Thyroid gland (tissue), 4 donors: ENCODE measurements at places on chromosomes 2 and 18. TPM values are rescaled to one million over a fixed set of nuclear protein-coding genes. Genes with fewer than 3 reads are reported as not detected.

Gene COL4A4
- 37.3 TPM for total RNA-seq

Gene LONRF2
- total RNA-seq: 7.0 TPM

Gene ZAP70
- total RNA-seq: 4.0 TPM

- H3K27me3 ChIP-seq: no peaks in the 10 kb centered on the region
- H3K36me3 ChIP-seq: no peaks in the 10 kb centered on the region
Observed at GRCh38 chr18:78542204-78542603, 437.4 kb upstream of the SALL3 start.

GRCh38 chr2:61210332-61210981 lies 48.5 kb downstream of the C2orf74 start:
- peaks cover 17% of the 10 kb centered on the region for H3K36me3 ChIP-seq
- no peak for DNase-seq
- no peak overlapping the region for H3K4me3 ChIP-seq

Gene TUBA3E
- total RNA-seq: 0.27 TPM

DNA sequence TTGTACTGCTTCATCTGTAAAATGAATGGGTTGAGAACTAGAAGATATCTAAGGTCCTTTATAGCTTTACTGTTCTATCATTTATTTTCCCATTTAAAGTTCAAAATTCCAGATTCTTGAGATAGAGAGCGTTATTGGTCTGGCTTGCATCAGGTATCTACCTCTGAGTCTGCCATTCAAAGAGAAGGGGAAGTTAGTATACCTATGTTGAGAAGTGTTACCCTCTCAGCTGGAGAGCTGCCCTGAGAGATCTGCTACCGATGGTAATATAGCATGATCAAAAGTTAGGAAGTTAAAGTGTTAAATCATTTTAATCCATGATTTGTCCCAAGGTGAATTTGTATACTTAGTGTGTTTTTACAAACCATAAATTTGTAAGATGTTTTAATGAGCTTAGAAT lies 7.4 kb downstream of the EPC2 start:
- DNase-seq: no peak
- H3K4me3 ChIP-seq: no peak overlapping the region
- H3K36me3 ChIP-seq: no peaks in the 10 kb centered on the region
- H3K27me3 ChIP-seq: no peaks in the 10 kb centered on the region
- peaks cover 45% of the 10 kb centered on the region for H3K4me1 ChIP-seq

DNA sequence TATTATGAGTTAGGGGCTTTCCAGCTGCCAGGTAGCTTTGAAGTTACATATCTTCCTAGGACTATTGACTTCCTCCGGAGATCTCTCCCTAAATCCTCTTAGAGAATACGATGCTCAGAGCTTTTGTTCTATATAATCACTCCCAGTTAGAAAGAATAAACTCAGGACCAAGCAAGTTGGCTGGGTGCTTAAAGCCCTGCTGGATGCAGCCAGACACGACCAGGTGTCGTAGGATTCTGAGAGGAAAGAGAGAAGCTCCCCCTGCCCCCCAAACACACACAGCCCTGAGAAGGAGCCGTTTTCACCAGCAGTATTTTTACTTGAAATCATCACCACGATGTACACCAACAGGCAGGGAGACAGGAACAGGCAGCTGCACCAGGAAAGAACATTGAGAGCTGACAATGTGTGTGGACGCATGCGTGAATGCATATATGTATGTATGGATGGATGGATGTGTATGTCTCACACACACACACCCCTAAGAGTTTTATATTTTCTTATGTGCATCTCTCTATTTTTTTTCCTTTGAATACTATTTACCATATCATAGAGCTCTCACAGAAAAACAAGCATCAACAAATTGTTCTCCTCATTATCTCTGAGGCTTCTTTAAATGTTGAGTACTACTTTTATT lies 382.6 kb downstream of the EPHA4 start:
- H3K36me3 ChIP-seq: no peaks in the 10 kb centered on the region
- H3K27ac ChIP-seq: no peak overlapping the region
- DNase-seq: no peak
- no peaks in the 10 kb centered on the region for H3K27me3 ChIP-seq
- H3K4me1 ChIP-seq: no peaks in the 10 kb centered on the region
- no peak overlapping the region for H3K4me3 ChIP-seq

Gene PRSS56
- total RNA-seq: not detected

Gene RAMP1
- 4.2 TPM for total RNA-seq

Gene GCC2
- total RNA-seq: 59.4 TPM

DNA sequence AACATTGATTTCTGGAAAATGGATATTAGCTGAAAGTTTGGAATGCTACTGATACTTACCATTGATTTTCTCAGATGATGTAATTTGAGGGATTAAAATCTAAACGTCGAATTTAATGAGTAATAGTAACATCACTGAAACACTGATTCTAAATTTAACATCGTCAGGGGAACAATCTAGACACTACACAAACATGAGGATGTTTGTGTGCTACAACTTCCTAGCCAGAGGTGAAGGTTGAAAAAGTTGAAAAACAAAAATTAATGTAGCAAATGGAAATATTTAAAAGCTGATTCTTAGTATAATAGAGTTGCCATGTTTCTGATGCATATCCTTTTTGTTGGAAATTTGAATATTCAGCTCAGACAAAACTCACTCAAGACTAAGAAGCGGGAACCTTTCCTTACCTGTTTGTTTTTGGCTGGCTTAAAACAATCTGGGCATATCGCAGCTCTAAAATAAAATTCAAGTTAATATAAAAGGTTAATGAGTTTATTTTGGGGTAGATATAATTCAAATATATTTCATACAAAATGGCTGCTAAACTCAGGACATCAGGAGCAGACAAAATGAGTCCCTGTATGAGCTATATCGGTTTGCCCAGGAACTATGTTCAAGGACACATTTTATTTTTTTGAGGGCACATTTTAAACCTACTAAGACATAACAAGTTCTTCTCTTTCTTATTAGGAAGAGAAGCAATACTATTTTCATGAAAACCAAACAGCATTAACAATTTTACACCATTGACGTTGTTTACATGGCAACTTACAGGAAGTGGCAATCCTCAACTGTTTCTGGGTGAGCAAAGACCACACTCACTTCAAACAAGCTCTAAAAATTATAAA lies 52.6 kb upstream of the PEX13 start:
- no peaks in the 10 kb centered on the region for H3K36me3 ChIP-seq
- DNase-seq: no peak
- peaks cover 21% of the 10 kb centered on the region for H3K4me1 ChIP-seq
- peak overlapping the region; percentile 40 for H3K27ac ChIP-seq

Gene ARHGEF4
- 23.7 TPM for total RNA-seq

DNA sequence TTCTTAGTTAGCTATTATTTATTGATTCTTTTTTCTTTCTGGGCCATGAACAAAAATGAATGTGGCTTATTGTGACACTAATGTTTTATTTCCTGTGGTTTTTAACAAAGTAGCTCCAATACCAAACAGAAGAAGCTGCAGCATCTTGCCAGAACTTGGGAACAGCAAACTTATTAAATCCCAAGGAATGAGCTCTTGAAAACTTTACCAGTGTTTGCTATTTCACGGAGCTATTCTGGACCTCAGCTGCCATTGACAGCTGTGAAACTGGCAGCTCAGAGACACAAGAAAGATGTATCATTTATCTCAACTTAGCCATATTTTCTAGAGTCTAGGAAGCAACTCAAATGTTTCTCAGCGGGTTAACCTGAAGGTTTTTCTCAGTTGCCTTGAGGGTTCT lies 91.0 kb upstream of the NEUROD1 start:
- no peaks in the 10 kb centered on the region for H3K27me3 ChIP-seq
- no peak for DNase-seq
- no peak overlapping the region for H3K27ac ChIP-seq
- H3K4me1 ChIP-seq: no peaks in the 10 kb centered on the region

DNA sequence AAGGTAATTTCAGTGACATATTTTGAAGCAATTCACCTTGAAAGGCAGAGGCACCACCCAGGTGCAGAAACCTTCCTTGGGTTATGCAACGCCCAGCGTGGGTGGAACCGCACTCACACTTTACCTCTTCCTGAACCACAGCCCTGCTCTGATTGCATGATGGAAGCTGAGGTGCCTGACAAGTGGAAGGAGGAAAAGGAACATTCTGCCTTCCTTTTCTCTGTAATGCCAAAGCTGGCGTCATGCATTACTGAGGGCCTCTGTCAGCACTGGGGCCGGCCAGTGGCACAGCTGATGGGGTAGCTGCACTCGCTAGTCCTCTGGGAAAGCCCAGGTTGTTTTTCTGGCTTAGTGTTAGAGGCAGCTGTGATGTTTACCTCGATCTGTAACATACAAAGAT lies 266.5 kb downstream of the NEDD4L start:
- peaks cover 40% of the 10 kb centered on the region for H3K4me1 ChIP-seq
- H3K36me3 ChIP-seq: no peaks in the 10 kb centered on the region
- H3K27ac ChIP-seq: peak overlapping the region; percentile 85
- H3K4me3 ChIP-seq: no peak overlapping the region

- no peak for DNase-seq
- no peak overlapping the region for H3K27ac ChIP-seq
- H3K4me3 ChIP-seq: no peak overlapping the region
- H3K4me1 ChIP-seq: no peaks in the 10 kb centered on the region
Observed at GRCh38 chr18:59047321-59048047, 92.2 kb upstream of the SEC11C start.

GRCh38 chr2:15674637-15675455 lies 83.2 kb downstream of the DDX1 start:
- H3K36me3 ChIP-seq: no peaks in the 10 kb centered on the region
- no peak overlapping the region for H3K4me3 ChIP-seq
- H3K27me3 ChIP-seq: no peaks in the 10 kb centered on the region

DNA sequence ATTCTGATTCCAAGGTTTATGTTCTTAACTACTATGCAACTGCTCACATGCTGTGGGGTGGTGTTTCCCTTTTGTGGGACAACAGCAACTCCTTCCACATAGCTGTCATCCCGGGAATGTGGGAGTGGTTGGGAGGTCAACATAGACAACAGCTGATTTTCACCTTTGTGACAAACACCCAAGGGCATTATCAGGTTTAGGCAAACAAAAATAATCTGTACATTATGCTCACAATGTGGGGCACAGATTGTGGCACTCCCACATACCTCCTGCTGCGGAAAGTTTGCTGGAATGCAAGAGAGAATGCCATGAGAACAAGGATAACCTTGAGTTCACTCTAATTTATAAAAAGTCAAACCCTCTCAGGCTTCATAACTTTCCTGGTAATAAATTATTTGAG lies 582.6 kb downstream of the CNTNAP5 start:
- H3K36me3 ChIP-seq: no peaks in the 10 kb centered on the region
- H3K27me3 ChIP-seq: no peaks in the 10 kb centered on the region
- no peak overlapping the region for H3K27ac ChIP-seq
- no peak for DNase-seq
- H3K4me3 ChIP-seq: no peak overlapping the region

Gene ADD2
- total RNA-seq: 3.4 TPM

Gene CLEC4F
- not detected for total RNA-seq

DNA sequence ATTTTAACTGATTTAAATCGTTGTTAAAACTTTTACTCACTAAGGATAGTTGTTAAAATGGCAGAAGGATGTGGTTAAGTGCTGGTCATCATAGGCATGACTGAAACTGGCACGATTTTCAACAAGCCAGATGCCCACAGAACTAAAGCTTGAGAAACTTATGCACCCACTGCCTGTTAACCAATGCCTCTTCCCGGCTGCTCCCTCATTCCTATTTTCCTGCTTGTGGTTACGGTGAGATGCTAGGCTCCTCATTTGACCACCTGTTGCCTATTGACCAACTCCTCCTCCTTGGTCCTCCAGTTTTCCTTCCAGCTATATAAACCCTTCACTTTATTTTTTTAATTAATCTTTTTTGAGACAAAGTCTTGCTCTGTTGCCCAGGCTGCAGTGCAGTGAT lies 238.7 kb downstream of the TFCP2L1 start:
- H3K27me3 ChIP-seq: no peaks in the 10 kb centered on the region
- H3K4me3 ChIP-seq: no peak overlapping the region
- no peaks in the 10 kb centered on the region for H3K4me1 ChIP-seq
- no peak for DNase-seq
- no peak overlapping the region for H3K27ac ChIP-seq

Gene CIB4
- 0.45 TPM for total RNA-seq

Gene SNORC
- not detected for total RNA-seq

- no peaks in the 10 kb centered on the region for H3K27me3 ChIP-seq
- no peak overlapping the region for H3K27ac ChIP-seq
- DNase-seq: no peak
- no peak overlapping the region for H3K4me3 ChIP-seq
- no peaks in the 10 kb centered on the region for H3K4me1 ChIP-seq
- H3K36me3 ChIP-seq: no peaks in the 10 kb centered on the region
Observed at GRCh38 chr2:166333801-166334200, 41.9 kb downstream of the SCN9A start.

DNA sequence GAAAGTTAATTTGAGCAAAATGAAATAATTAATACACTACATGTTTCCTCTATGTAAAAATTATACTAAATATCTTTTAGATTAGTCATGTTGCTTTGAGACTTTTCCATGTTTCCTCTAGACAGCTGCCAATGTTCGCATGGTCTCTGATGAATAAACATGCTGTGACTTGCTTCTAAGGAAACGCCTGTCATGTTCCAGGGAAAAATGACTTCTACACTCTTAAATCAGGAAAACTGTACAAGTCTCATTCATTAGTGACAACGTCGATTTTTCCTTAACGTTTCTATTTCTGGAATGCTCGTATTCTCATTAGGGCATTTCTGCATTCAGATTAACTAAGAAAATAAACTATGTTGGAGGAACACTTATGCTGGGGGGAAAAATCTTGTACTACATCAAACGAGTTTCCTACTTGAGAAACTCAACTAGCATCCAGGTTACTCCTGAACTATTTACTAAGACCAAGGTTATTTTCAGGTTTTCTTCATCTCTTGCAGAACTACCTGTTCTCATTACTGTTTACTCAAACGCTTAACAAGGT lies 1.6 kb downstream of the COBLL1 start:
- peak overlapping the region; percentile 72 for H3K4me3 ChIP-seq
- peak overlapping the region; percentile 99 for H3K27ac ChIP-seq
- DNase-seq: no peak
- no peaks in the 10 kb centered on the region for H3K27me3 ChIP-seq
- H3K36me3 ChIP-seq: no peaks in the 10 kb centered on the region
- H3K4me1 ChIP-seq: peaks cover 10% of the 10 kb centered on the region

DNA sequence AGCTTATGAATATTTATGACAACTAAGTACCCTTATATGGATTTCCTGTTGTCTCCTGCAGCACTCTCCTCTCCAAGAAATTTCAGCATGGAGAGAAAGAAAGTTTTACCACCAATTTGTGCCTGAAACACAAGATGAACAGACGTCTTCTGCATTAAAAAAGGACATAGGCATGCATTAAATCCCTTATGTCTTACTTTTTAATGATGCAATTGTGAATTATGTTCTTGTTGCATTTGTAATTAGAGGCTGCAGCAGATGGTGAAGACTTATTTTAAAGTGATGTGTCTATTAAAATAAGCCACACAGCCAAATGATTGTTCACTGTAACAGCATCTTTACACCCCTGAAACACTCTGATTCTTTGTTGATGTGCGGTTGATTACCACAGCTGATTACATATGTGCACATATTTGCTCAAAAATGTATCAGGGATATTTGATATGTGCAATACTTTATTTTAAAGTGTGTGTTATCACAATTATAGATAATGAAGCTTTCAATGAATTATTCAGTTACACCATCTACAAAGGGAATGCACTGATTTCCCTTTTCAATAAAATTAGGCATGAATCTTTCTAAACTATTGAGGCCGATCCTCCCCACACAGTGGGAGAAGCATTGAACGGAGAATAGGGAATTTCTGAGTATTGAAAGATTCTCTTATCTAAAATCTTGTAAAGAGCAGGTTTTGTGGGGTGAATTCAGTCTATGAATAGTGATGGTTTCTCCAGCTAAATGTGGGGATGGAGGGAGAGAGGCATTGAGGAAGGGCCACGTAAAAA lies 585.1 kb downstream of the SLC4A3 start:
- H3K36me3 ChIP-seq: no peaks in the 10 kb centered on the region
- no peaks in the 10 kb centered on the region for H3K27me3 ChIP-seq
- no peak overlapping the region for H3K27ac ChIP-seq
- DNase-seq: no peak
- no peak overlapping the region for H3K4me3 ChIP-seq
